Immature natural killer cell (primary cell): ENCODE measurements at places on chromosomes 5 and 9. TPM values are rescaled to one million over a fixed set of nuclear protein-coding genes. Genes with fewer than 3 reads are reported as not detected.

- DNase-seq, result no peak
These were observed 136.8 kb upstream of the LPCAT1 start for GRCh38 chr5:1660511-1660910.

- DNase-seq, result no peak
These were observed 23.3 kb downstream of the SPZ1 start for GRCh38 chr5:80343067-80343466.

- DNase-seq, result no peak
These were observed 126.9 kb downstream of the KCNIP1 start for GRCh38 chr5:170630711-170631141.

DNA sequence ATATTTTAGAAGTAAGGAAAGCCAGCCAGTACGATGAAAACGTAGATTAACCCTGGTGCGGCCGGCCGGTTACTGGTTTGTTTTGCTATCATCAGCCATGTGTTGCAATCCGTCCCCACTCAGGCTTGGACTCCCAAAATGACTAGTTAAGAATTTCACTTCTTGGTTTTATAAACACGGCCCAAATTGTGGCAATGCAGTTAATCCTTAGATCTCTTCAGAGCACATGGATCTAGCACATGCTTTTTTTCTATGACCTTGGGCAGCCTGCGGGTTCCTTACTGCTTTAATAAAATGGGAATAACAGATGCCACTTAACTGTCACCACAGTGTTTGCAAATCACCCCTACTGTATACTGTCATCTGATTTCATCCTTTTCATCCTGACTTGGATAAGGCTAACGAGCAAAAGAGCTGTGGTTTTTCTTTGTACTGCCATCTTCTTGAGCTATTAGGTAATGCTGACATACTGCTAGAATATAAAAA is 1.5 kb downstream of the NDFIP1 start:
- DNase-seq, result no peak

DNA sequence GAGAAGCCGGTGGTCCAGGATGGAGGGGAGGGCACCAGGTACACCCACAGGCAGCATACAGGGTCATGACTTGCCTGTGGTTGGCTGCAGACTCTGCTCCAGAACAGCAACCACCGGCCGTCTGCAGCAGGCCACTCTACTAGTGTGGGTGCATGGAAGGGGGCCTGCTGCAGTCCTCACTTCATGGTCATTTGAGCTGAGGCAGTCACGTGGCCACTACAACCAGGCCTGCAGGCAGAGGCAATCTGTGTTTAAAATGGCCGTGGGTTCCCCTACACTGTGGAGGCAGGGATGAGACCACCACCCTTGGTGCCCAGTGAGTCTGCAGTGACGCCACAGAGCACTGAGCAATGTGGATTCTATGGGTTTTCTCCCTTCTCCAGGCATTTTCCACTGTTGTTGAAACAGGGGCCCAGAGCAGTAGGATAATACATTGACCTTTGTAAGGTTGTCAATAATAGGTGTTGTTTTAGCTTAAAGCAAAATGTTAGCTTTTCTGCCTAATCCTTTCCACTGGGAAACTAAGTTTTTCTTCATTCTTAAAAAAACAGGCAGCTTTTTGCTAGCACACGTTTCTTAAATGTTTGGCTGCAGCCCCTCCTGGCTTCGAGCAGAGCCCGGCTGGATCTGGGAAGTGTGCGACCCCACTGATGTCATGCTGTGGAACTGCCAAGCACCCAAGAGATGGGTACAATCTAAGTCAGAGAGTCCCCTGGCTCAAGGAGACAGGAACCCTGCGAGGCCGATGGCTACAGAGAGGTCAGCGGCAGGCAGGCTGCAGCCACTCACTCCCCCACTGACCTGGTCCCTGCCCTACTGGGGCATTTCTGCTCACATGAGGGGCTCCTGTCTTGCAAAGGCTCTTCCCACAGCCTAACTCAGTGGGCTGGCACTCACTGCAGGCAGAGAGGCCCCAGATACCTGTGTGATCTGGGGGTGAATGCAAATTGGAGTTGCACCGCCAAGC is 21.2 kb downstream of the GADD45G start:
- DNase-seq, result no peak

- no peak for DNase-seq
These were observed 364.9 kb downstream of the ICE1 start for GRCh38 chr5:5787373-5787772.

GRCh38 chr5:168086746-168087145 is 204.7 kb upstream of the WWC1 start:
- DNase-seq, result no peak

GRCh38 chr9:135073081-135073740 is 14.3 kb upstream of the OLFM1 start:
- DNase-seq, result no peak

DNA sequence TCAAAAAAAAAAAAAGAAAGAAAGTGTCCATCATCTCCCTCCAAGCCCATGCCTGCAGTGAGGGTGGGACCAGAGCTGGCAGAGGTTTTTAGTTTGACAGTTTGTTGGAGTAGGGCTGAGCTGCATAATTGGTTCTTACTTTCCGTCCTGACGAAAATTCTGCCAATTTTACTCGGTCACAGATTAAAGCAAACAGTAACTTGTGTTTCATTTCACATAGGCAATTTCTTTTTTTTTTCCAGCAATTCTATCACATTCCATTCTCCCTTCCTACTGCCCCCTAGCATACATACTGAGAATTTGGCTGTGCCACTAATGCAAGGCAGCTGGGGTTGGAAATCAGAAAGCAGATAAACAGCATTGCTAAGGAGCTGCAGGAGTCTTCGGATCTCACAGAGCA is 132.4 kb downstream of the FRMD3 start:
- no peak for DNase-seq

DNA sequence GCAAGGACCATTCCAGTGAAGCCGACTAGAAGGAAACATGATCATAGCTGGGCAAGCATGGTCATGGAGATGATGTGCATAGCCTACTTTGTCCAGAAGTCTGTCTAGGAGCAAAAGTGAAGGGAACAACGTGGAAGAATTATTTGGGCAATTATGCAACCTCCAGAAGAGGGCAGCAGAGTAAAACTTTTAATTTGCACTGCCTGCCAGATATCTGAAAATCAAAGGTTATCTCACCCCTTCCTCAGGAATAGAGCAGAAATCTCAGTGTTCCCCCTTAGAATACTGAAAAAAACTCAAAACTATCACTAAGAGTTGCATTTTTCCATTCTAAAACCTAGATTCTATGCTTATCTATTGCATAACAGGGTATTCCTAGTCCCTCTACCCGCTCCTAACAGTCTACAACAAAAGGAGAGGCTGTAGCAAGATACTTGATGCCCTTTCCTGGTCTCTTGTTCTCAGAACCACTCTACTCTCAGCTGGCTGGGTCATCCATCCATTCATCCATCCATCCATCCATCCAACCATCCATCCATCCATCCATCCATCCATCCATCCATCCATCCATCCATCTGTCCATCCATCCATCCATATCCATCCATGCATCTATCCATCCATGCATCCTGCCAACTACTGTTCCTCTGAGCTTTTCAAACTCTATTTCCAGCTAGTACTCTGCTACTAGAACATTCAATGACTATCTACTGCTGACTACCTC is 8.4 kb upstream of the SETD9 start:
- peak; percentile 56 for DNase-seq

DNA sequence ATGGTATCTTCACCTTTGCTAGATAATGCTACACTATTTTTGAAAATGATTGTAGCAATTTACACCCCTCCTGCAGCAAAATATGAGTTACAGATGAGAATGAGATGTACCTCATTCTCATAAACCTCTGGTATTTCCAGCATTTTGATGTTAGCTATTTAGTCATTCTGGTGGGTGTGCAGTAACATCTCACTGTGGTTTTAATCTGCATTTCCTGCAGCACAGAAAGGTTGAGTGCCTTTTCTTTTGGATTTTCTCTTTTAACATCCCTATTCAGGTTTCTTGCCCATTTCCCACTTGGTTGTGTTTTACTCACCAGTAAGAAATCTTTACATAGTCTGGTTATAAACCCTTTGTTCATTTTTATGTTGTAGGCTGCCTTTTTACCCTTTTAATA is 206.2 kb downstream of the NR3C1 start:
- DNase-seq, result no peak

DNA sequence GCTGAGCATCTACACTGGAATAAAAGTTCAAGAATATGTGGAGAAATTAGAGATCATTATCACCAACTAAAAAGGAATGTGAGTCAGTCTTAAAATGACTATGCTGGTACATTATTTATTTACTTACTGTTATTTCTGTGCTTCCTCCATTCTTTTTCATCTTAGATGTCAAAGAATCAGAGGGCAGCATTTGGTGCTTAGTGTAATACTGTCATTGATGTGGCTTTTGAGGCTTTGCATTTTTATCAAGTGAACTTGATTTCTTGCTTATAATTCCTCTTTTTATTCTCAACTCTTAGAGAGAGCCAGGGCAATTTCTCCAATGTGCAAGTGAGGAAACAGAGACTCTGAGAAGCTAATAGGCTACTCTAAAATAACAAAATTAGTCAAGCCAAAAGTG is 163.7 kb upstream of the TRPC7 start:
- DNase-seq, result no peak

- no peak for DNase-seq
These were observed 74.9 kb upstream of the GAS1 start for GRCh38 chr9:87022178-87022577.

DNA sequence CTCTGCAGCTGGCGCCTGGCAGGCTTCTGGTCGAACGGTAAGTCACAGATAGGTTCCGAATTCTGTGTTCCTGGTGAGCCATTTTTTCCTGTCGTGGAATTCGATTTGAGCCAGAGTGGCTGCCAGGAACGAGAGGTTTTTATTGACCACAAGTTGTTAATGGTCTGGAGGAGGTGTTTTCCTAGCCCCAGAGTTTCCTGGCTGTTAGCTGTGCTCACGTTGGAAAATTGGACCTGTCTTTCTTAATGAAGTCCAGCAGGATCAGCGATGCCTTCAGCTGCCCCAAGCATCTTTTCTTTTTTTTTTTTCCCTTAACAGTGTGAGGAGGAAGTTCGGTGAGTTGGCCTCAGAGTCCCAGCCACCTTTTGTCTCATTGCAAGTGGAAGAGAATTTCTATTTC is 62.9 kb downstream of the COL5A1 start:
- no peak for DNase-seq

DNA sequence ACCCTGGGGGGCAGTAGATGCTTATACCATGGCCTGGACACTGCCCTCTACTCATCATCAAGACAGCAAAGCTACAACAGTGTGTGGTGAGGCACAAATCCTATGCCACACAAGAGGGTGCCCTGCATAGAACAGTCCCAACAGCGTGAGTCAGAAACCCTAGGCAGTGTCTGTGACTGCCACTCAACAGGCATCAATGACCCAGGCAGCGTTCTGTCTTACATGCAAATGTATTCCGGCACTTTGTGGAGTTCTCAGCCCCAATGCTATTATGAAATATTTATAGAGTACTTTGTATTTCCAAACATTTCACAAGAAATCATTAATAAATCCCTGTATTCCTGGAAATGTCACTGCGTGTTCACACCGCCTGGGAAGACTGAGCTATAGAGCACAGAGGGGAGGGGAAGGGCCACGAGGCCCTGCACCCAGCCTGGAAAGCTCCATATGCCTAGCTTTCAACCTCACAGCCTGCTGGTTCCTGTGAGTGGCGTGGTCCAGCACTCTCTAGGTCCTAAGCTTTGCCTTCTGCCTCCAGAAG is 77.7 kb downstream of the NIPSNAP3B start:
- no peak for DNase-seq

- no peak for DNase-seq
These were observed 47.6 kb upstream of the ADCY2 start for GRCh38 chr5:7348168-7348854.

- DNase-seq, result no peak
These were observed 7.2 kb upstream of the MEF2C start for GRCh38 chr5:88890070-88890781.

GRCh38 chr5:98428806-98429205 is 344.7 kb upstream of the RGMB start:
- no peak for DNase-seq

DNA sequence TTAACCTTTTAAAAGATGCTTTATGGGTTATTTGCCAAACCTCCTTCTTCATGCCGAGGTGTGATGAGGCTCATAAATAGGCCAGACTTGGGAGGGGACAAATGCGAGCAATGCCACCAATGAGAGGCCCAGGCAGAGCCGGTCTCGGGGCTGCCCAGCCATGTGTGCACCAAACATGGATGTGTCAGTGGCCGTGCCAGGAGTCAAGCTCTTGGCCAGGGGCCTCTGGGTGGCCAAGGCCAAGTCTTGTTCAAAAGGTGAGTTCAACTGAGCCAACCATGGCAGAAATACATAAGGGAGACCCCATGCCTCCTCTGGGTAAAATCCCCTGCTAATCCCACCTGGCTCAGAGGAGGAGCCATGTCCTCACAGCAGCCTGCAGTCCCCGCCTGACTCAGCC is 10.9 kb upstream of the LCN15 start:
- no peak for DNase-seq

- DNase-seq, result no peak
These were observed 8.9 kb downstream of the NLN start for GRCh38 chr5:65730910-65731309.

DNA sequence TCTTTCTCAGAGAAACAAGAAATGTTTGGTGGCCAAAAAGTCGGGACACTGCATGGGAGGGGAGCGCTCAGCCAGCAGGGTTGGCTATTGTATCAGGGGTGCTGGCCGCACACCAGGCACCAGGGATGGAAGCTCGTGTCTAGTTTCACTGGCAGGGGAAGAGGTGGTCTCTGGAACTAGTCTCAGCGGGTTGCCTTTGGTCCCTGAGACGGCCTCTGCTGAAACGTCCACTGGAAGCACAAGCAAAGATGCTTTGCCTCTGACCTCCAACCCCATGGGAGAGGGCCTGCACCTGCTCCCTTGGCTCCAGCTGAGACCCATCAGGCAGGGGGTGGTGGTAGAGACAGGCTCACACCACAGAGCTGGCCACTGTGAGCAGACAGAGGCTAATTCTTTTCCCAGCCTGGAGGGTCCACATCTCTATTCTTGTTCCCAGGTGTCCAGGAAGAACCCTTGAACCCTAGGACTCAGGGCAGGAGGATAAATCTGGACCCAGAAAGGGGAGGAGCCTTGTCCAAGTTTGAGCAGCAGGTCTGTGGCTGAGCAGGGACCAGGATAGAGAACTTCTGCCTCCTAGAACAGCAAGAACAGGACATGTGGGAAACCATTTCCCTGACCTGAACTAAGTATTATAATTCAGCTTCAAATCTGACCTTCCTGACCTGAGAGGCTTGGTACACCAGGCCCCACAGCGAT is 102.6 kb downstream of the RGS3 start:
- no peak for DNase-seq

ZER1 gene
- polyA plus RNA-seq, result 51.5 TPM

GABRA1 gene
- not detected for polyA plus RNA-seq

UTP15 gene
- polyA plus RNA-seq, result 7.8 TPM

CNOT6 gene
- polyA plus RNA-seq, result 9.0 TPM

OTP gene
- polyA plus RNA-seq, result not detected

PRDM12 gene
- polyA plus RNA-seq, result not detected

NDOR1 gene
- 10.3 TPM for polyA plus RNA-seq
